ENCODE measurements at places on chromosomes 1 and 21. TPM values are rescaled to one million over a fixed set of nuclear protein-coding genes. Genes with fewer than 3 reads are reported as not detected.
A peak's percentile ranks its signal among the peaks of the same experiment; 100 is the strongest.

- H3K27me3 ChIP-seq, result no peaks in the 10 kb centered on the region
- no peaks in the 10 kb centered on the region for H3K4me1 ChIP-seq
- no peak for DNase-seq
- no peaks in the 10 kb centered on the region for H3K36me3 ChIP-seq
- H3K4me3 ChIP-seq, result no peak overlapping the region
Measured at GRCh38 chr1:32321712-32322291, 14.2 kb downstream of the MARCKSL1 start.

DNA sequence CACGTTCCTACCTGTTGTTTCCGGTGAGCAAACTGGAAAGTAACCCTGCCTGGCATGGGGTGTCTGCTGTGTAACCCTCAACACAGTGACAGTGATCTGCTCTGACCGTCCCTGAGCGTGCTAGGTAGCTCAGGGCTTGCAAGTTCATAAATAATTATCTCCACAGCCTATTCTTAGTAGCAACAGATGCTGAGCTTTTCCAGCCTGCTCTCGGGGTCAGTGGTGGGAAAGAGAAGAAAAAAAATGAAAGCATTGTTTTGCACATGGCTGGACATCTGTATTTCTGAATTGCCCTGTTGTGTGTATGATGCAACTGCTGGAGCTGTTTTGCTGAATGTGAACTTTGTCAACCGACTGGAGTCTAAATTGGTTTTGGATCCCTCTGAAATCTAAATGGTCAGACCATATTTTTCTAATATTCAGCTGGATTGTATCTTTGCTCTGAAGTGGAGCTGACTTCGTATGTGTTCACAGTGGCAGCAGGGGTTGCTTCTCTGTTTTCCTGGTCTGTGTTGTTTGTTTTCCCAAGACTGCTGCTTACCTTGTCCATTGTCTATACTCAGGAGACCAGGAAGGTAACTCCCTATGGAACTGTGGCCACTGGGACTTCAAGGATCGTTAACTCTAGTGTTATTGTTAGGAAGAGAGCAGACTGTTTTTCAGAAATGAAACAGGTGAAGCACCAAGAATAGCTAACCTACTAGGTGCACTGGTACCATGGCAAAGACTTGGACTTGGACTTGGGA lies 27.0 kb downstream of the TGFB2 start:
- H3K4me3 ChIP-seq, result no peak overlapping the region
- DNase-seq, result no peak
- H3K27me3 ChIP-seq, result no peaks in the 10 kb centered on the region
- H3K4me1 ChIP-seq, result peaks cover 39% of the 10 kb centered on the region
- peak overlapping the region; percentile 14 for H3K27ac ChIP-seq
- H3K36me3 ChIP-seq, result no peaks in the 10 kb centered on the region

The HPCA gene
- not detected for total RNA-seq

The GPR61 gene
- not detected for total RNA-seq
